ENCODE measurements at places on chromosomes 2 and 18.

DNA sequence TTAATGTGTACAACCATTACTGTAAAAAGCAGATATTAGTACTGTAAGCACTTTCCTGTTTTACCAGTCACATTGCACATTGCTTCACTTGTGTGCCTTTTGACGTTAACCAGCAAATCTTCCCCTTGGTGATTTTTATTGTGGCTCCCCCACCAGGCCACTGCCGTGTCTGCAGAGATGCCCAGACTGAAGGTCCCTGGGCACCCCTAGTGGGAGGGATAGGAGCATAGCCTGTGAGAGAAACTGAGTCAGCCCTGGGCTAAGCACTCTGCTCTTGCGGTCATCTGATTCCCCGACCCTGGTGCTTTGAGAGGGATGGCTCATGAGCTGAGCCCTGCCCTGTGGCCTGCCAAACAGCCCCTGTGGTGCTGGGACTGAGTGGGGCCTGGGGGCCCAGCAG is 73.4 kb downstream of the INPP4A start:
- no peak for DNase-seq

DNA sequence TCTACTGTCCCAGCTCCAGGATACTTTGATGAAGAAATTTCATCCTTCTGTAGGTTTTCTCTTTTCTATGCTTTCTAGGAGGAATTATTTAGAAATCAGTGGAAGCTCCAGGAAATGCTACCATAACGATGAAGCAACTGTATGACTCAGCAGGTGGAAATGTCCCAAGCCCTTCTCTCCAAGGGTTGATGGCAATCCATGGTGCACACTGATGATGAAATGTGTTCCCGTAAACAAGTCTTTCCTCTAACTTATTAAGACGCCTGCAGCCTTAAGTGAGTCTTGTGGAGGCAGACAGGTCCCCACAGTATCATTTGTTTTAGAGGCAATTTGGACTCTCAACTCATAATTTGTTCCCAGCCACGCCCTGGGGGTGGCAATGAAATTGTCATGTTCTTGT is 777.6 kb upstream of the SOX11 start:
- DNase-seq, result no peak

DNA sequence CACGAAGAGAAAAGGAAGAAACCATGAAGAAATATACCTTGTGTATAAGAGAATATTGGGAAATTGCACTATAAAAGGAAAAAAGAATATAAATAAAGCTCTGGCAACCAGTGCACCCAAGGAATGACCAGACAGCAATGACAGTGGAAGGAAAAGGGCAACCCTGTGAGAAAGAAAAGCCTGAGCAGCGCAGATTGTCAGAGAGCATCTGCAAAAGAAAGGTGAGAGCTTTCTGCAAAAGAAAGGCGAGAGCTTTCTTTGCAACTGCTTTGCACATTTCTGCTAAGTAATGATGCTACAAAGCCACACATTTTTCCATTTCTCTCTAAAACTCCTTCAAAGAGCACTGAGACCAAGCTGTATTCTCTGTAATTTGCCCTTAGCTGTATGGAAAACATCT is 83.6 kb downstream of the CTNNA2 start:
- DNase-seq, result no peak

- no peak for DNase-seq
Measured at GRCh38 chr2:54967269-54967668, 83.0 kb downstream of the RTN4 start.

GRCh38 chr2:8502316-8502715 is 179.5 kb upstream of the ID2 start:
- peak; percentile 8 for DNase-seq

GRCh38 chr2:227016894-227017293 is 147.1 kb downstream of the COL4A4 start:
- no peak for DNase-seq

GRCh38 chr2:173964565-173965371 is 405 bp downstream of the SP3 start:
- peak; percentile 82 for DNase-seq

DNA sequence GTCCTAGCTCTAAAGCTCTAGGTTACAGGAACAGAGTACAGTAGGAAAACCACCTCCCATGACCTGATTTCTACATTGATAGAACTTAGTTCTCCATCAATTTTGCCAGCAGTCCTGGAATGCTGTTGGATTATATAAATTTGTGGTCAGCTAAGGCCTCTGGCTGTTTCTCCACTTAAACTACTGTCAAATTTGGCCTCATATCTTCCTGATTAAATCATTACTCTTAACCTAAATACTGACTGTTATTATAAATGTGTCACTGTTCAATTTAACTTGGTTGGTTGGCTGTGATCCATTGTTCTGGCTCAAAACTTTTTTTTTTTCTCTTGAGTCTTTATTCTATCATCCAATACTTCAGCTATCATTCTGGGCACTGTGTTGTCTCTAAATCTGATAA is 71.2 kb downstream of the TGFA start:
- no peak for DNase-seq

- no peak for DNase-seq
Measured at GRCh38 chr2:1864981-1865421, 120.7 kb upstream of the PXDN start.

DNA sequence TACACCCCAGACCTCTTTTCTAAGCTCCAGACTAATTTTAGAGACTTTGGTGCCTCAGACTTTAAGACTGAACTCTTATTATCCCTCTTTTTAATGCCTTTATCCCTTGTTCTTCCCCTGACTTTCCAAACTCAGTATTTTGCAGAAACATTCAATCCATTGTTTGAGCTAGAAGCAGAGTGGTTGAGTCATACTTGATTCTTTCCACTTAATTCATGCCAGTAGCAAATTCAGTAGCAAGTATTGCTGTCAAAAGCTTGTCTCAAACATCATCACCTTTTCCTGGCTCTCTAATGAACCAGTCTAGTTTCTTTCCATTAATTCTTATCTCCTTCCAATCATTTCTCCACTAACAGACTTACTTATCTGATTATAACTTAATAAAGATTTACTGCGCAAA is 699.7 kb upstream of the ZNF804A start:
- DNase-seq, result no peak

GRCh38 chr2:104938231-104938941 is 84.5 kb downstream of the POU3F3 start:
- no peak for DNase-seq

DNA sequence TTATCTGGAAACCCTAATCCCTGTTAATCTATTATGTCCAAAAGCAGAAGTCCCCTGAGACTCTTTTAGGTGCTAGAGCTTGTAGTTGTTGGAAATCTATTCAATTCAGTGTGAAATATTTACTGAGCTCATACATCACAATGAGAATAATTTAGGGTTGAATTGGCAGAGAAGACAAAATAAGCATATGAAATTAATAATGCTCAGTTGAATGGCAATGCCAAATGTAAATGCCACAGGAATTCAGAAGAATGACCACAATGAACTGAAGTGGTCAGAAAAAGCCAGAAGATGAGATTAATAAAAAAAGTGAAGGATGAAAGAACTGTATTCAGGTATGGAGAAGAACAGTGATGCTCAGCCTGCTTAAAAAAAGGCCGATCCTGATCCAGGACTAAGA is 8.0 kb upstream of the STAT4 start:
- DNase-seq, result no peak

GRCh38 chr2:33033606-33034081 is 86.9 kb downstream of the LTBP1 start:
- no peak for DNase-seq

DNA sequence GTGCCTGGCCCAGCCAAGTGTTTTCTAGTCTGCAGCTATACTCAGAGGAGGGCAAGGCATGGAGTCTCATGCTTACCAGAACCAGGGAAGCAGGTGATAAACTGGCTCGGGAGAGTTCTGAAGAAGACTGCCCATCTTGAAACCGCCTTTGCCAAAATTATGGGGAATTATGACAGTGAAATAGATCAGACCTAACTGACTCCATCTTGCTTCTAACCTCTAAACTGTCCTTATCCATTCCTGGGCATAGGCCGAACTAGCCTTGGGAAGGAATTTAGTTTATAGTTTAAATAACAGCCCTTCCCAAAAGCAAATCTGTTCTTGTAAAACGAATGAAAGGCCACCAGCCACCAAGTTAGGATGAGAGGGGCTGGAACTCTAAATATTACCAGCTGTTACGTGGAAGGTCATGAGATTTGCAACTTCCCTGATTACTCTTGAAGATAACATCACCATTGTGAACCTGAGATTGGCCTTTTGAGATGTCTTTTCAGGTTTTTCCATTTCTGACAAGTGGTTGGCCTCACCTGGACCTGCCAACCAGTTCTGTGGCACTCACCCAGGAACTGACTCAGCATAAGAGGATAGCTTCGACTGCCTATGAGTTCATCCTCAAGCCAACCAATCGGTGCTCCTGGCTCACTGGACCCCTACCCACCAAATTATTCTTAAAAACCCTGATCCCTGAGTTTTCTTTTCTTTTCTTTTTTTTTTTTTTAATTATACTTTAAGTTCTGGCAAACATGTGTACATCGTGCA is 23.4 kb downstream of the CHCHD5 start:
- no peak for DNase-seq

GRCh38 chr18:77529492-77530176 is 280.0 kb downstream of the GALR1 start:
- DNase-seq, result no peak

DNA sequence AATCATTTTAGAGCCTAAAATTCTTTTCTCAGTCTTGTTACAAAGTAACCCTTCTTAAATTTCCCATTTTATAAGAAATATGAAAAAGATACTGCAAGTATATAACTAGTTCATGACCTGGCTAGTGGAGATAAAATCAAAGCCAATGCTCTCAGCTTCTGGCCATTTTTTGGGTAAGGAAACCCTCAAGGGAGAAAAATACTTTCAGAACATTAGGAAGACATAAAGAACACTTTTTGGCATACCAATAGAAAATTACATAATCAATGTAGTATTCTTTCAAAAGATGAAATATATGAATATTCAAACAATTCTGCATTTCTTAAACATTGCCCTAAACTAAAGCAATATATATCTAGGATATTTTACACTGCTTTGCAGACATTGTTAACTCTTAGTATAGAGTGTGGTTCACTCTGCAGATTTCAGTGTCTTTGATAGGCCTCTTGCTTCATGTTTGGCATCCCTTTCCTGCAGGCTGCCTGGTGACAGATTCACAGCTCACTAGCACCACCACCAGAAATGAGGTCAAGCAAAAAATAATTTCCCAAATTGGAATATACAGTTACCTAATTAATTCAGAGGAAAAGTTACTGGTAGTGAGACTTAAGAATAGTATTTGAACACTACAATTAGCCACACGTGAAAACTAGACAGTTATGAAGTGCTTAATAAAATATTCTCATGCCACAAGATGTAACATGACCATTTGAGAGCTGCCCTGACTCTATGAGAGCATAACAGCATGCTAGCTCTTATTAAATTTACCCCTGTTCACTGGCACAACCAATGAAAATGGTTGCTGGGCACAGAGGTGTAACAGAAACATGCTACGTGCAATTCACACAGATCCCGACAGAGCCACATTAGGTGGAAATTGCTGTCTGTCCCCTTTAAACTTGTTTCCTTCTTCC is 36.0 kb downstream of the PAIP2B start:
- no peak for DNase-seq

- no peak for DNase-seq
Measured at GRCh38 chr2:55999790-56000189, 76.2 kb upstream of the EFEMP1 start.

DNA sequence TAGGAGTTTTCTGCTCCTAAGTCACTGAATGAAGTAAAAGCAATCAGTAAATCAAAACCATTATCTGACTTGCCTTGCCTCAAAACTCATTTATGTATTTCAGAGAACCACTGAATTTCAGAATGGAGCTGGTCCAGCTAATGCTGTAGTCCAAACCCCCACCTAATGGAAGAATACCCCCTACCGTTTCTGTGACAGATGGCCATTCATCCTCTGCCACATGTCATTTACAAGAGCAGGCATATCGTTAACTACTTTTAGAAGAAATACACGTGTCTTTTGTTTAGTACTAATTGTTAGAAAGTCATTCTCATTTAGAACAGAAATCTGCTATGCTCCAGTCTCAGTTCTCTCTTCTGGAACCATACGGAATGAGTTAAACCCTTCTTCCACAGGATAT is 12.8 kb upstream of the GALNT5 start:
- no peak for DNase-seq

DNA sequence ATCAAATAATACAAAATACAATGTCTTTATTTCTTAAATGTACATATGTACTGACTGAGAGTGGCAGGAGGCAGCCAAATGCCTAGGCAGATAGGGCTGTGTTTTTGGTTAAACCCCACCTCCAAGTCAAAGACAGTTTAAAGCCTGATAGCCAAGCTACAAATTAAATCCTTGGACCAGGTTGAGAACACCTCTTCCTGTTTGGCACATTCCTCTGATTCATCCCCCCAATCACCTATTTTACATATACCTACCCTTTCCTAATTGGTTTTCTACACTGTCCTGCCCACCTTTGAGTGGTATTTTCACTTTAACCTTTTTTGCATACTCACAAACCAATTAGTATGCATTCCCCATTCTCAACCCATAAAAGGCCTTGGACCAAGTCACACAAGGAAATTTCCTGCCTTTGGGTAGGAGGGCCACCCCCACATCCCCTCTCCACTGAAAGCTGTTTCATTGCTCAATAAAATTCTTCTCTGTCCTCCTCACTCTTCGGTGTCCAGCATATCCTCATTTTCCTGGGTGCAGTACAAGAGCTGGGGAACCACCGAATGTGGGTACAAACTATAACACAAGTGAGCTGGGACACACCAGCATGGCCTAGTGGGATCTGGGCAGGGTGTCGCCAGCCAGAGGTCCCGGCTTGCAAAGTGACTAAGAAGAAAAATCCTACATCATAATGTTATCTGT is 149.1 kb downstream of the UBE2E3 start:
- DNase-seq, result no peak

- DNase-seq, result no peak
Measured at GRCh38 chr2:240137596-240138253, 1.6 kb upstream of the COPS9 start.

DNA sequence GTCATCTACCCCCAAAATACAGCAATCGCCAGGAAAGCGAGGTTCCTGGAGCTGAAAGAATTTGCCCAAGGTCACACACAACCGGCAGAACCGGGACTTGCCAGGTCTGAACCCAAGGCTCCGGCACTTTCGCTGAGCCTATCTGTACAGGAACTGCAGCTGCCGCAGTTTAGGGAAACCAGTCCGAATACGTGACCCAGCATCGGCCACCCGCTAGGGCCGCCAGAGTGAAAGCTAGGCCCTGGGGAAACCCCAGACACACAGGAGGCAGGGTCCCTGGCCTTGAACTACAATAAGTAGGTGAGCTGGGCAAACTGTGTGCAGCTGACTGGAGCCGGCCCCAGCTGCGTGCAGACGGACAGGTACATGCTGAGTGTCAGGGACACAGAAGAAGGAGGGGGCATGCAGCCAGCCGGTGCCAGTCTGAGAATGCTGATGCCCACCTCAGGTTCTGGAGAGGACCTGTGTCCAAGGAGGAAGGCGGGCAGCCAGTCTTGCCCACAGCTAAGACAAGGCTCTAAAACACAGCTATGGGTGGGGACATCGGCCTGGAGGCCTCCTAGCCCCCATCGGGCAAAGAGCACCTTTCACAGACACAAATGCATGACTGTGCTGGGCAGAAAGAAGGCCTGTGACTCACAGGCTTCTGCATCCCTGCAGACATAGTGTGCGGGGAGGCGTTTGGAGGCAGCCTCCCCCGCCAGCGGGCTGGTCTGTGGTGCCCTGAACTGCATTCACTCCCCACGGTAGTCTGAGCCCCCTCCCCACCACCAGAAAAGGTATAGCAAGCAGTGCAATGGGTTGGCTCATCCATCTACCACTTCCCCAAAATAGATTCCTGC is 107.4 kb upstream of the ID2 start:
- DNase-seq, result no peak

All from activated CD4-positive, CD25-positive, alpha-beta regulatory T cell treated with anti-CD3 and anti-CD28 coated beads, Interleukin-2, amount 50 U/mL, for 72 hours (primary cell).